ENCODE measurements at places on chromosomes 12 and 14. TPM values are rescaled to one million over a fixed set of nuclear protein-coding genes. Genes with fewer than 3 reads are reported as not detected.

The DAO gene
- total RNA-seq: not detected

The KRT78 gene
- not detected for total RNA-seq

The NGB gene
- total RNA-seq: not detected

The C3AR1 gene
- total RNA-seq: not detected

The ZC2HC1C gene
- 2.2 TPM for total RNA-seq

The SLC16A7 gene
- total RNA-seq: 4.1 TPM

The KSR2 gene
- total RNA-seq: 0.90 TPM

DNA sequence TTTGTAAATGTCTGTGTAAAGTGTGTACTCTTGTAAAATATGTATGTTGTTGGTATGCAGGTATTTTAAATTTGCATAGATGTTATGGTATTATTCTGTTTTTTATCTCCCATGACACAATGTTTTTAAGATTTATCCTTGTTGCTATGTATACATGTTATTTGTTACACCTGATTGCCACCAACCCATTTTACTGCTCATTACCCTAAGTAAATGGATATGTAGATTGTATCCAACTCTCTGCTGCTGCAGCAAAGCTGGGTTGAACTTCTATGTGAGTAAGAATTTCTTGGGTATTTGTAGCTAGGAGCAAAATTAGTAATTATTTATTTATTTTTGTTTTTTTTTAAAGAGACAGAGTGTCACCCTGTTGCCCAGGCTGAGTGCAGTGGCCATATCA lies 6.2 kb downstream of the APAF1 start:
- DNase-seq: no peak

DNA sequence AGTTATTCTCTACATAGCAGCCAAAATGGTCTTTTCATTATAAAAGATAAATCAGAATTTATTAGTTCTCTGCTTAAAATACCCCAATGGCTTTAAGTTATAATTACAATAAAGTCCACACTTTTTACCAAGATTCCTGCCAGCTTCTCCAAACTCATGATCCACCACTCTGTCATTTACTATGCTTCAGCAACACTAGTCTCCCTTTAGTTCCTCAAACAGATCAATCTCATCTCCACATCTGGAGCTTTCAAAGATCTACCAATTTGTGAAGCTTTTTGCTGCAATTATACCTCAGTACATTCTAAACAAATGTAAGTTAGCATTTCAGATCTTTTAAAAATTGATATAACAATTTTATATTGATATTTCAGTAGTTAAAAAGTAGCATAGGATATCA lies 24.9 kb downstream of the CATSPERB start:
- DNase-seq: no peak

DNA sequence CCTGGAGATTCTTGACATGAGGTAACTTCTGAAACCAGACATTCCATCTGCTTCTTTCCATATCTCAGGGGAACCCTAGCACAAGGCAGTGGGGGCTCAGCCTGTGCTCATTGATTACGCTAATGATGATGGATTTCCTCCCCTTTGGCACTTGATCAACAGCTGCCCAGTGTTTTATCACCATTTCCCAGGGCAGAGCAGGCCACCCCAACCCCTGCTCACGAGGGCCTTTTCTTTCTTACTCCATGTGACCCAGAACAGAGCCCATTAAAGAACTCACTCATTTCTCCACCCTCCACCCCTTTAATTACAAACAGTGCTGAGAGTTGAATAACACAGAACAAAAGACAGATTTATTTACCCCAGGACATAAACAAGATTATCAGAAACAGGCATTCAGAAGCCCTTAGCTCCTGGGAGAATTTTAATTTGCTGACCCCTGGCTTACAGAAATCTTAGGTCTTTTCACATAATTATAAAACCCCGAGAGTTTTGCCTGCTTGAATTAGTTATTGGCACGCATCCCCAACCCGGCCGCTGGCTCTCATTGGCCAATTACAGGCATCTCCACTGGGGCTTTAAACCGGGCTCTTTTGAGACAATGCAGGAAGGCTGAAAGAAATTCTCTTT lies 32.0 kb upstream of the CCDC60 start:
- DNase-seq: peak; percentile 59

DNA sequence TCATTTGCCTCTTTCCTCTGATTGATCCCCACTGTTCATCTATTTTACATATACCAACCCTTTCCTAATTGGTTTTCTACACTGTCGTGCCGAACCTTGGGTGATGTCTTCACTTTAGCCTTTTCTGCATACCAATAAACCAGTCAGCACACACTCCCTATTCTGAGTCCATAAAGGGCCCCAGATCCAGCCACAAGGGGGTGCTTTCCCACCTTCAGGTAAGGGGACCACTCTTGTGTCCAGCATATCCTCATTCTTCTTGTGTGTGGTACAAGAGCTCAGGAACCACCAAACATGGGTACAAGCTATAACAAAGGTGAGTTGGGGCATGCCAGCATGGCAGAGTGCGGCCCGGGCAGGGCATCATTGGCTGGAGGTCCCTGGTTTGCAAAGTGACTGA lies 859.8 kb downstream of the FSCB start:
- DNase-seq: peak; percentile 86

GRCh38 chr12:92661269-92661668 lies 41.5 kb upstream of the PLEKHG7 start:
- no peak for DNase-seq

GRCh38 chr12:90745211-90745610 lies 209.8 kb downstream of the CCER1 start:
- no peak for DNase-seq

- no peak for DNase-seq
Measured at GRCh38 chr14:57686304-57686703, 179.6 kb downstream of the SLC35F4 start.
